T-helper 1 cell (primary cell): ENCODE measurements at places on chromosomes 2 and 18.

- DNase-seq = no peak
Observed at GRCh38 chr2:229268626-229269025, 2.5 kb downstream of the PID1 start.

GRCh38 chr2:23387845-23388244, 2.9 kb downstream of the KLHL29 start:
- DNase-seq = no peak

GRCh38 chr2:96209011-96209728, 543 bp upstream of the STARD7 start:
- no peak for DNase-seq

- no peak for DNase-seq
Observed at GRCh38 chr18:70558371-70558770, 269.5 kb downstream of the SOCS6 start.

GRCh38 chr2:181778621-181779201, 98.4 kb upstream of the NEUROD1 start:
- no peak for DNase-seq

- no peak for DNase-seq
Observed at GRCh38 chr2:86753606-86754005, 33.5 kb downstream of the RMND5A start.

GRCh38 chr2:10659898-10660568, 29.7 kb downstream of the NOL10 start:
- DNase-seq = no peak
